DMS79 treated with DMSO at 0.1 percent for 48 hours (cell line): ENCODE measurements at places on chromosomes 13 and 19.

- DNase-seq, result peak; percentile 40
Measured at GRCh38 chr19:32404933-32405430, 588 bp upstream of the DPY19L3 start.

DNA sequence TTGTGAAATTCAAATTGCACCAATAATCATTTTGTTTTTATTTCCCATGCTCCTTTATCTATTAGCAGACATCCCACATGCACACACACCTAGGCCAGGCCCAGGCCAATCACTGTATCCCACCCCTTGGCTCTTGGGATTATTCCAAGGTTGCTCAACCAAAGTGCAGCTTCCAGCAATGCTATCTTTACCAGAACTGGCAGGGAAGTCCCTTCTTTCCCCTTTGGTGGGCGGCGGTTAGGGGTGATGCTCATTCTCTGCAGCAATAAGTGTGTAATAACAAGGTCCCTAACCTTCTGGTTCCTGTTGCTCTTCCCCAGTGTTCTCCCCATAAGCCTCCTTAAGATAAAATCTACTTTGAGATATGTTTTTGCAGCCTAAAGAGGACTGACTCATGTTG is 18.3 kb upstream of the KCTD12 start:
- DNase-seq, result no peak

DNA sequence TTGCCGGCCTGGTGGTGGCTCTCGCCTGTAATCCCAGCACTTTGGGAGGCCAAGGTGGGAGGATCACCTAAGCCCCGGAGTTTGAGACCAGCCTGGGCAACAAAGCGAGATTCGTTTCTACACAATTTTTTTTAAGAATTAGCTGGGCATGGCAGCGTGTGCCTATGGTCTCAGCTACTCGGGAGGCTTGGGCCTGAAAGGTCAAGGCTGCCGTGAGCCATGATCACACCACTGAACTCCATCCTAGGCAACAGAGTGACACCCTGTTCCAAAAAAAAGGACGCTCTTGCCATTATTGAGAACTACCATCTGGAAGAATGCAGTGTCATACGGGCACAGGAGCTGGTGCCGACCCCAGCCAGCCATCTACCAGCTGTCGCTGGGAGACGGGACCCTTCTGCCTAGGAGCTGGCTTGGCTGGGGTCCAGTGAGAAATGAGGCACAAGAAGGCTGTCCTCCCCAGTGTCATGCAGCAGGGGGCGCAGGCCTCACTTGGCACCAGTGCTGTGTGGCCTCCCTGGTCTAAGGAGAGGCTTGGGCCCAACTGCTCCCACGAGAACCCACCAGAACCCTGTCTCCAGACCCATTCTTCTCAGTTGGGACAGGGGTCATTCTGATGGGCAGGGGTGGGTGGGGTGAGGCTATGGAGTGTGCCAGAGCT is 12.2 kb upstream of the RELB start:
- DNase-seq, result no peak

GRCh38 chr13:55728247-55728646 is 1412.5 kb upstream of the PRR20A start:
- no peak for DNase-seq

GRCh38 chr13:112055036-112055914 is 11.7 kb upstream of the SOX1 start:
- no peak for DNase-seq

GRCh38 chr13:114283576-114283975 is 2.2 kb downstream of the UPF3A start:
- no peak for DNase-seq

GRCh38 chr13:112750570-112750969 is 60.7 kb downstream of the ATP11A start:
- no peak for DNase-seq

DNA sequence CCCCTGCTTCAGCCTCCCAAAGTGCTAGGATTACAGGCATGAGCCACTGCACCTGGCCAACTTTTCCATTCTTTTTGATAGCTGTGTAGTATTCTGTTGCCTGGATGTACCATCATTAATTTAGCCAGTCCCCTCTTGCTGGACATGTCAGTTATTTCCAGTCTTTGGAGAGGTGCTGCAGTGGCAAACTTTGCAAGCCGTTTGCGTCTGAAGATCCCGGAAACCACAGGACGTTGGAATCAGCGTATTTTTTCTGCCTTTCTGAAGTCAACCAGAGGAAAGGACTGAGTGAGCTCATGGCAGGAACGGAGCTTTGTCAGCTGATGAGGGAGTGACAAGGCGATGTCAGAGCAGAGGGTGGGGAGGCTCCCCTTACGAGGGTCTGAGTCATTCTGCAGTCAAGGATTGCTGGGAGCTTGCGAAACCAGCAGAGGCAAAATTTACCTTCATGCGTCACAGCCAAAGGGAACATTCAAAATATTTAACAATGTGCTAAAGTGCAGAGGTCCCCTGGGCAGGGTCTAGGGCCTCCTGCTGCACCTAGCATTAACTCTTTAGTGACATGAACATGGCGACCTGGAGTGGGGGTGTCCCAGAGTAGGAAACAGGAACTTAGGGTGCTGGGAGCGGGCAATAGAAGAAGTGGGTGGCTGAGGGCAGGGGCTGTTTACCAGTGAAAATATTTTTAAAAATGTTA is 5.6 kb downstream of the C5AR1 start:
- no peak for DNase-seq

- DNase-seq, result peak; percentile 87
Measured at GRCh38 chr13:109785141-109785891, 1.1 kb downstream of the IRS2 start.

DNA sequence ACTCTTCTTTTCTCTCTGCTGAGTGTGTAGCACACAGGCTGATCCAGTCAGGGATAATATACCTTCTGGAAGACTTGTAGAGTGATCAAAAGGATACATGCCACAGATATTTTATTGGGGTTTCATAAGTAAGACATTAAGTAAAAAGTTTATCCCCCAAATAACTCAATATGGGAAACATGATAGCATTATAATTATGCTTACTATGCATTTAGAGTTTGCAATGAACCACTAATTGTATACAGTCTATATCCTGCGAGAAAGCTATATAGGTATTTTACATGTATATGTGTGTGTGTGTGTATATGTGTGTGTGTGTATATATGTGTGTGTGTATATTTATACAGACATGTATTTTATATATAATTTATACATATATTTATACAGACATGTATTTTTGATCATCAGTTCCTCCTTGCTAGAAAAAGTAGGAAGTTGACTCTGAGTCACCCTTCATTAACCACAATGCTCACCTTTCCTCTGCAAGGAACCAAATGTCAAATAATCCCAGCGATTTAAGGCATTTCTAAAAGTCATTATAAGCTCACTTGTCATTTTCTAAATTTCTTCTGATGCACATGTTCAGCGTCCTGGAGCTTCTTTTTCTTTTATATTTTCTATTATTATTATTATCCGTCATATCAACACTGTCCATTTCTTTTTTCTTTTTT is 312.5 kb upstream of the OBI1 start:
- DNase-seq, result no peak

DNA sequence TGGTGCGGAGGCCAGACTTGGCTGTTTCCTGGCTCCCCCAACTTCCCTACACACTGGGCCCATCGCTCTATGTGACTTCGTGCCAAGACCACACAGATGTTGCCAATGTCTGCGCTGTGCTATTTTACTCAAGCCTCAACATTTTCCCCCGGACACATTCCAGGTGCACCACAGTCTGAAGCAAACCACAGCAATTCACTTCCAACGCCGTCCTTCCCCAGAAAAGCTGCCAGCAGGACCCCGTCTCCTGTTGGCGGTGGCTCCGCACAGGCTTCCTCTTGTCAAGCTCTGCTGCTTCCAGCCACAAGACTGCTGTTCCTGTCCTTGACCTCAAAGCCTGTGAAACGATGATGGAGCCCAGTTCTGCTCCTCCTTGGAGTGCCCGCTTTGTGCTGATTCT is 100.7 kb downstream of the CRYL1 start:
- peak; percentile 14 for DNase-seq

GRCh38 chr19:46890423-46891170 is 29.8 kb downstream of the ARHGAP35 start:
- no peak for DNase-seq

DNA sequence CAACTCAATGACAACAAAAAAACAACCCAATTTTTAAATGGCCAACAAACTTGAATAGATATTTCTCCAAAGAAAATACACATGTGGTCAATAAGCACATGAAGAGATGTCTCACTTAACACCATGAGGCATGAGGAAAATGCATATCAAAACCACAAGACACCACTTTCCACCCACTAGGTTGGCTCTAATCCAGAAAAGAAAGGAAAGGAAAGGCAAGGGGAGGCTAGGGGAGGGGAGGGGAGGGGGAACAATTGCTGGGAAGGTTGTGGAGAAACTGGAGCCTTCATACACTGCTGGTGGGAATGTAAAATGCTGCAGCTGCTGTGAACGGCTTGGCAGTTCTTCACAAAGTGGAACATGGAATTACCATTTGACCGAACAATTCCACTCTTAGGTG is 854.3 kb downstream of the UQCRFS1 start:
- DNase-seq, result no peak

DNA sequence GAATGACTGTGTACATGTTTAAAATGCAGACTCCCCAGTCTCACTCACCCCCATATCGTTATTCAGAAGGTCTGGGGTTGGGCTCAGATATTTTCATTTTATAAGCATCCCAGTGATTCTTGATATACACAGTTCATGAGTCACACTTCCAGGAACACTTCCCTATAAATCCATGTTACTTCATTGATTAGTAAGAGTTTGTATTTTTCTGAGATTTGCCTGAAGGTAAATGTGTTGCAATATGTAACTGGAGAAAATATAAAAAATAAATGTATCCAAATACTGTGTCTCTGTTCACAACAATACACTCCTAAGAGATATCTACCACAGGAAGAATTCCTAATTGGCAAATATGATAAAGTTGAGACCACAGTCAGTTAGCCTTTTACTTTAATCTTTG is 6.6 kb upstream of the PDX1 start:
- DNase-seq, result no peak

DNA sequence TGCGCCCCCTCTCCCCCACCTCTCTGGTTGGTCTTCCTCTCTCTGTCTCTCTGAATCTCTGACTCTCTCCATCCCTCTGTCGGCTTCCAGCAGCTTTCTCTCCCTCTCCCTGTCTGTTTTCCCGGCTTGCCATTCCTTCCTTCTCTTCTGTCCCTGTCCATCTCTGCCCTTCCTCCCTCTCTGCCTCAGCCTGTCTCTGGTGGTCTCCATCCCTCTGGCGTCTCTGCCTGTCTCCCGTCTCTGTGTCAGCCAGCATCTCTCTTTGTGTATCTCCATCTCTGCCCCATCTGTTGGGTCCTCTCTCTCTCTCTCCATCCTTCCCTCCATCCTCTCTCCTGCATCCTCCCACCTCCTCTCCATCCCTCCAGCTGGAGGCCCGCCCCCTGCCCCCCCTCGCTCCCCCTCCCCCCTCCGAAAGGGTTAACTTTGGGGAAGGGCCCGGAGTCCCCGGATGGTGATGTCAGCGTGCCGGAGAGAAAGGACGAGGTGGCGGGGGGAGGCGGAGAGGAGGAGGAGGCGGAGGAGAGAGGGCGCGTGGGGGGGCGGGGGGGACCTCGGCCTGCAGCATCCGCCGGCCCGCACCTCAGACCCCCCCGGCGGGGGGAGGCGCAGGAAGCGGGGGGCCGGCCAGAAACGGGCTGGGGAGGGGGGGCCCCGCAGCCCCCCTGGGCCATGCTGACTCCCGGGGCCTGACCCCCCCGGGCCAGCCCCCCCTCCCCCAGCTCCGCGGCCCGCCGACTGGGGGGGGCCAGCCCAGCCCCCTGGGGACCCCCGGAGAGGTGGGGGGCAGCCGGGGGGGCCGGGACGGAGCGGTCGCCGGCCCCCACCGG is at the start of gene BRSK1:
TSS of gene BRSK1 (plus strand) at position 450 of the 830 bp plus-strand sequence. CDS start 446 bp downstream, outside the sequence.
- DNase-seq, result peak; percentile 72

DNA sequence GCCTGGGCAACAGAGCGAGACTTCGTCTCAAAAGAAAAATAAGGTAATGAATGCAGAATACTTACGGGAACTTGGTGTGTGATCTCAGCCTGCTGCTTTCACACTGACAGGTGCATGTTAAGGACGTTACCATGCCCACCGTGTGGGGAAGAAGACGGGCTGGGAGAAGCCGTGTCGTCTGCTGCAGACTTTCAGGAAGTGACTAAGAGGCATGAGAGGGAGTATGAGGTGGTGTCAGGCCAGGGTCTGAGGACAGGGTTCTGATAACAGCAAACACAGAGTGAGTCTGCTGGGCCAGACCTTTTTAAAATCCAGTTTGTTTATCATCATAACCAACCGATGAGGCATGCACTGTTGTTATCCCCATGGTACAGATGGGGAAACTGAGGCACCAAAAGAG is 13.6 kb upstream of the GALP start:
- DNase-seq, result no peak

- no peak for DNase-seq
Measured at GRCh38 chr19:3066482-3067049, 4.3 kb upstream of the TLE5 start.

GRCh38 chr13:73948848-73949529 is 185.2 kb downstream of the KLF12 start:
- no peak for DNase-seq

- DNase-seq, result no peak
Measured at GRCh38 chr19:41323023-41323422, 13.1 kb downstream of the CCDC97 start.

DNA sequence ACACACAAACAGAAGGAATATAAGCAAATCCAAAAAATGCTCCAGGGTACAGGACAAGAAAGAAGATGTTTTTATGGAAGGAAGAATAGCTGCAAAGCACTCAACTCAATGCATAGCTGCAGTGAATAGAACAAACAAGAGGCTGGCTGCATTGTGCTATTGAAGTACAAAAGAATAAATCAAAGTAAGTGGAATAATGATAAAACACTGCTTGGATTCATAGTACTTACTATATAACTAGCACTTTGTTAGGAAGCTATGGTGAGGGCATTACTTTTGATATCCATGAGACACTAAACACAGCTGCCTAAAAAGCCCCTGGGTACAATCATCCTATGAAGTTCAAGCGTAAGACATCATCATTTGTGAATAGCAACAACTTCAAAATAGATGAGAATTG is 350.1 kb downstream of the PCDH9 start:
- no peak for DNase-seq

- DNase-seq, result no peak
Measured at GRCh38 chr19:18414504-18415177, 4.6 kb upstream of the SSBP4 start.

DNA sequence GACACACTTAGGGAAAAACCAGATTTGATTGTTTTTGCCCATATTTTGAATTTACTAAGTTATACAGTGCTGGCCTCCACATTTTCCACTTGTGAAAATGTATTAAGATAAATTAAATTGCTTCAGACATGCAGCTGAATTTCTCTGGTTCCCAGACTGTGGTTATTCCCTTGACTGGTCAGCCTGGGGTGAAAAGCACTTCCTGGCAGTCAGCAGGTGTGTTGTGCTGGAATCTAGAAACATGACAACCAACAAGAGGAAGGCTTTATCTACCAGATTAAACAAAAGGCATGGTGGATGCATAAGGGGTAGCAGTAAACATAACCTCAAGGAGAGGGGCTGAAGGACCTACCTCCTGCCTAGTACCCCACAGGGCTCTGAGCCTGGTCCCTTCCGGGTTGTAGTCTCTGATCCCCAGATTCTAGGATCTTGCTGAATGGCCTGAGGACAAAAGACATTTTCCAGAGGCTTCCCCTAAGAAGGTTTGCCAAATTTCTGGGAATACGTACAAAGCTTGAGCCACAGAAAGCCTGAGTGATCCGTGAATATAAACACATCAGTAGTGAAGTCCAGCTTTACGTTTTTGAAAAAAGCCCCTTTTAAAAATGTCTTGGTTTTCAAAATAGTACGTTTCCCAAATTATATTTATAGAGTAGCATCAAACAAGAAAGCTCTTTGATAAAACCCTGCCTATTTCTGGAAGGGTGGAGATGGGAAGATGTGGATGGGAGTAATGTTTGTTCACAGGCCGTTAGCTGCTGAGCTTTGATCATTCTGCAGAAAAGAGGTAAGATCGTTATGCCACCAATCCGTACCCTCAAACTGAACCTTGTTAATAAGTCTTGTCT is 133.4 kb downstream of the LACC1 start:
- DNase-seq, result no peak
